ENCODE measurements at places on chromosomes 5 and 9. TPM values are rescaled to one million over a fixed set of nuclear protein-coding genes. Genes with fewer than 3 reads are reported as not detected.

Gene IL4
- total RNA-seq = not detected

Gene BTNL3
- total RNA-seq = not detected

Gene PPP1R26
- 9.6 TPM for total RNA-seq

Gene RASGEF1C
- not detected for total RNA-seq

Gene SRP19
- 72.4 TPM for total RNA-seq

Gene ARHGEF37
- 1.7 TPM for total RNA-seq

Gene CYSRT1
- not detected for total RNA-seq

Gene SAXO1
- not detected for total RNA-seq

Gene SLCO4C1
- 0.13 TPM for total RNA-seq

Gene PCDHB5
- total RNA-seq = 23.6 TPM

Gene FOXD4L4
- not detected for total RNA-seq

Gene NUTM2F
- total RNA-seq = not detected

GRCh38 chr9:87592554-87593358 lies 95.1 kb downstream of the DAPK1 start:
- H3K27ac ChIP-seq = peak overlapping the region; percentile 31
- H3K4me1 ChIP-seq = peaks cover 53% of the 10 kb centered on the region
- no peaks in the 10 kb centered on the region for H3K27me3 ChIP-seq
- no peak for DNase-seq

- no peak for DNase-seq
- no peak overlapping the region for H3K27ac ChIP-seq
- peaks cover 14% of the 10 kb centered on the region for H3K4me1 ChIP-seq
- no peaks in the 10 kb centered on the region for H3K27me3 ChIP-seq
These were observed 127.3 kb downstream of the MACROH2A1 start for GRCh38 chr5:135271533-135272310.

GRCh38 chr5:88093765-88094164 lies 174.9 kb downstream of the TMEM161B start:
- no peak overlapping the region for H3K4me3 ChIP-seq
- H3K27me3 ChIP-seq = no peaks in the 10 kb centered on the region
- H3K36me3 ChIP-seq = no peaks in the 10 kb centered on the region
- no peak for DNase-seq
- H3K4me1 ChIP-seq = no peaks in the 10 kb centered on the region
- no peak overlapping the region for H3K27ac ChIP-seq

DNA sequence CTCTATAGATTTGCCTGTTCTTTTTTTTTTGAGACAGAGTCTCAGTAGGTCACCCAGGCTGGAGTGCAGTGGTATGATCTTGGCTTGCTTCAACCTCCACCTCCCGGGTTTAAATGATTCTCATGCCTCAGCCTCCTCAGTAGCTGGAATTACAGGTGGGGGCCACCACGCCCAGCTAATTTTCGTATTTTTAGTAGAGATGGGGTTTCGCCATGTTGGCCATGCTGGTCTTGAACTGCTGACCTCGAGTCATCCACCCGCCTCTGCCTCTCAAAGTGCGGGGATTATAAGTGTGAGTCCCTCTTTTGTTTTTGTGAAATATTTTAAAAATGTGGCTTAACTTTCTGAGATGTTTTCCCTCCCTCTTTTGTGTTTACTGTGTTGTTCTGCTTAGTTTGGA lies 29.2 kb downstream of the HSPA4 start:
- H3K4me3 ChIP-seq = no peak overlapping the region
- H3K27me3 ChIP-seq = no peaks in the 10 kb centered on the region
- DNase-seq = no peak

- H3K36me3 ChIP-seq = peaks cover 5% of the 10 kb centered on the region
These were observed at the start of gene PCDHB16 for GRCh38 chr5:141182248-141182647. TSS of gene PCDHB16 (plus strand) at chr5:141182387. CDS start at chr5:141182560, 173 bp downstream.

GRCh38 chr5:116872986-116873385 lies 298.4 kb upstream of the SEMA6A start:
- H3K27me3 ChIP-seq = no peaks in the 10 kb centered on the region
- no peaks in the 10 kb centered on the region for H3K4me1 ChIP-seq
- no peak overlapping the region for H3K4me3 ChIP-seq
- no peak overlapping the region for H3K27ac ChIP-seq

- no peaks in the 10 kb centered on the region for H3K27me3 ChIP-seq
- H3K4me1 ChIP-seq = no peaks in the 10 kb centered on the region
- H3K4me3 ChIP-seq = no peak overlapping the region
- peaks cover 34% of the 10 kb centered on the region for H3K36me3 ChIP-seq
- DNase-seq = no peak
These were observed 52.5 kb upstream of the PTGS1 start for GRCh38 chr9:122318284-122318683.

DNA sequence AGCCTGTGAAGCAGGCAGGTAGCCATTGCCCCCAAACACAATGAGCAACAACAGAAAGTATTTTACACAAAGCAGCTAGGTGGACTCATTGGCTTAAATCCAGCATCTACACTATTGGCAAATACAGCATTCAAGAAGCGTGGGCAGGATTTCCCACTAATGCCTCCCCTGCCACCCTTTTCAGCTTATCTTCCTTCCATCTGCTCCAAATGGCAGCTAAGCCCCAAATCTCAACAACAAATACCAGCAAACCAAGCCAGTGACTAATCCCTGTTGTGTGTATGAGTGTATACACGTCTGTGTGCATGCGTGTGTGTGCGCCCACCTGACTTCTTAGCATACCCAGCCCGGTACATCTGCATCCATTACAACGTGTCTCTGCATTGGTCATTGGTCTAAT lies 151.2 kb upstream of the WWC1 start:
- no peak overlapping the region for H3K4me3 ChIP-seq
- peaks cover 5% of the 10 kb centered on the region for H3K36me3 ChIP-seq
- peaks cover 17% of the 10 kb centered on the region for H3K4me1 ChIP-seq
- no peak overlapping the region for H3K27ac ChIP-seq

DNA sequence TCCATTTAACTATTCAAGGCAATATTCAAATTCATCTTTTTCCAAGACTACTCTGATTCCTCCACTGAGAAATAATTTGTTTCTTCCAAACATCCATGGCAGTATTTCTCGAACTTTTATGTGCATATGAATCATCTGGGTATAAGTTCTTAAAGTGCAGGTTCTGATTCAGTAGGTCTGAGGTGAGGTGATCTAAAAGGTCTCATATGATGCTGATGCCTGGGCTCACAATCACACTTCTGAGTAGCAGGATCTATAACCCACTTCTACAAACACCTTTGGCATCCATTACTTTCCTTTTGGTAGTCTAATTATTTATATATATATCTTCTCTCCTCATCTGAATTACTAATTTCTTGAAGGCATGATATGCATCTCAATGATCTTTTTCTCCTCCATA lies 7.2 kb downstream of the ERP44 start:
- H3K27me3 ChIP-seq = no peaks in the 10 kb centered on the region
- no peak overlapping the region for H3K27ac ChIP-seq
- H3K36me3 ChIP-seq = no peaks in the 10 kb centered on the region
- no peak overlapping the region for H3K4me3 ChIP-seq
- H3K4me1 ChIP-seq = peaks cover 4% of the 10 kb centered on the region

GRCh38 chr9:112970939-112971338 lies 41.1 kb downstream of the ZNF883 start:
- no peak overlapping the region for H3K27ac ChIP-seq
- H3K36me3 ChIP-seq = no peaks in the 10 kb centered on the region
- DNase-seq = peak; percentile 34
- peaks cover 4% of the 10 kb centered on the region for H3K27me3 ChIP-seq

DNA sequence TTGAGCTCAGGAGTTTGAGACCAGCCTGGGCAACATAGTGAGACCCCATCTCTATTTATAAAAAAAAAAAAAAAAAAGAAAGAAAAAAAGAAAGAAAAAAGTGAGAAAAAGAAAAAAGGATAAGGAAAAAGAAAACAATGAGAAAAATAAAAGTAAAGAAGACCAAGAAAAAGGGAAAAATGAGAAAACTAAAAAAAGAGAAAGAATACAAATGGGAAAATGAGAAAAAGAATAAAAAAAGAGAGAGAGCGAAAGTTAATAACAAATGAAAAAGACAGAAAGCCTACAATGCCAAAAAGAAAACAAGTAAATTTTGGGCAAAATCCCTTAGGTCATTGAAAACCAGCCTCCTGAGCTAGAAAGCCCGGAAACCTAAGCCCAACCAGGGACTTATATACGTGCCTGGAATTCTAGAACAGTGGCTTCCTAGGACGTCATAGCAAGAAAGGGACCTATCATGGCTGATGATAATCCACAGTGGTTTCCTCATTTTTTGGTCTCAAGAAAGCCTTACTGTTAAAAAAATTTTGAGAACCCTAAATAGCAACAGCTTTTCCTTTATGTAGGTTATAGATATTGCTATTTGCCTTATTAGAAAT lies 131.7 kb upstream of the CLINT1 start:
- no peak for DNase-seq
- no peaks in the 10 kb centered on the region for H3K36me3 ChIP-seq
- H3K27me3 ChIP-seq = no peaks in the 10 kb centered on the region
- no peak overlapping the region for H3K27ac ChIP-seq
- H3K4me3 ChIP-seq = no peak overlapping the region

DNA sequence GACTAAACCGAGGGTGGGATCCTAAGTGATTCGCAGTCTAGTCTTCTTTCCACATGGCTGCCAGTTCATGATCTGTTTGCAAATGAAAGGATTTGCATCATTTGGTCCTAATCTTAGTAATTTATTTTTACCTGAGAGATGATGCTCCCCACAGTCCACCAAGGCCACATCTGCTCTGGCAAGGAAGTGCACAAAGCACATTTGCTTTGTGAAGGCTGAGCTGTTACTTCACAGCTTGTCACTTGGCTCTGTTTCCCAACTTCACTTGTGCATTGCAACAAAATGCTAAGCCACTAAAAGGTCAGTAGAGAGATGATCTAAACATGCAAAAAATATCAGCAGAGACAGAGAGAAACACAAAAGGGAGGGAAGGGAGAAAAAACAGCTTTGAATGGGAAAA lies 128.5 kb upstream of the VLDLR start:
- no peak overlapping the region for H3K27ac ChIP-seq
- no peak overlapping the region for H3K4me3 ChIP-seq
- DNase-seq = no peak
- no peaks in the 10 kb centered on the region for H3K27me3 ChIP-seq
- H3K36me3 ChIP-seq = no peaks in the 10 kb centered on the region
- H3K4me1 ChIP-seq = no peaks in the 10 kb centered on the region

DNA sequence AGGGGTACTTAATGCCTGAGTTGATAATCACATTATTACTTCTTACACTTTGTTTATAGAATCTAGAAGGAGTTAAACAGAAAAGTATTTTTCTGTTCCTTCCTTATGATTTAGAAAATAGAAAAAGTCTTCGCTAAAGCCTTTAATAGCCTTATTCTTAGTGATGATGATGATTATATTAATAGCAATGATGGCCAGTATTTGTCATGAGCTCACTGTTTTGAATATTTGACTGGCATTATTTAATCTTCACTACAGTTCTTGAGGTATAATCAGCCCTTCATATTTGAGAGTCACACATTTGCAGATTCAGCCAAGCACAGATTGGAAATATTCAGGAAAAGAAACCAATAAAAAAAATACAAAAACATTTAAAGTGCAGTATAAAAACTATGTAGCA lies 23.3 kb downstream of the NIPBL start:
- H3K4me1 ChIP-seq = no peaks in the 10 kb centered on the region
- no peaks in the 10 kb centered on the region for H3K27me3 ChIP-seq
- no peak for DNase-seq
- H3K36me3 ChIP-seq = no peaks in the 10 kb centered on the region

DNA sequence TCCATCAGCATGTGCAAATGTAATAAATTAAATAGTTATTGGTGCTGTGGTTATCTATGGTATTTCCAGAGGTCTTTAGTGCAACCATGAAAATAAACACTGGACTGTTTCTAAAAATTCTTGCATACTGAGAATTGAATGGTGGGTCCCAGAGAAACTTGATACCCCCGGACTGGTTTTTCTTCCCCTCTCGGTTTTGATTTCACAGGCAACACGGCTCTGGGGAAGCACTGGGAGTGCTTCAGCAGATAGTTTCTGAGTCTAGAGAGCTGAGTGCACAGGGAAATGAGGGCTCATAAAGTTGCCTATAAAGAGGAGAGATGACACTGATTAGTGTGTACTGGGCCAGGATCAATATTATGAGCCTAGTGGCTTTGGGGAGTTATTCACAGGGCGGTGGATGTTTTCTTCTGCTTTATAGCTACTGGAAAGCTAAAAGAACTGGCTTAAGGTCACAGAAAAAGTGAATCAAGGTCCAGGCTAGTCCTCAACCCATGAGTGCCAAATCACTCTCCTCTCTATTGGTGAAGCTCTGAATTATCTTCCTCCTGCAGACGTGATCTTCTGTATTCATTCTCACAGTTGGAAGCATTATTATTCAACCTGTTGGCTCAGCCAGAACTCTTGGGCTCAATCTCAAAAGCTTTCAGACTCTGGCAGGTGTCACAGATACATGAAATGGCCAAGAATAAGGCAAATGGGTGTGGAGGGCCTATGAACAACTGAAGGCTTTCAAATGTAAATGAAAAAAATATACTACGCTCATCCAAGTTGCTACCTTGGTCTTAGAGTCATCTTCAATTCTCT lies 170.2 kb upstream of the HMHB1 start:
- no peaks in the 10 kb centered on the region for H3K36me3 ChIP-seq
- H3K27me3 ChIP-seq = no peaks in the 10 kb centered on the region
- no peaks in the 10 kb centered on the region for H3K4me1 ChIP-seq
- H3K27ac ChIP-seq = no peak overlapping the region

DNA sequence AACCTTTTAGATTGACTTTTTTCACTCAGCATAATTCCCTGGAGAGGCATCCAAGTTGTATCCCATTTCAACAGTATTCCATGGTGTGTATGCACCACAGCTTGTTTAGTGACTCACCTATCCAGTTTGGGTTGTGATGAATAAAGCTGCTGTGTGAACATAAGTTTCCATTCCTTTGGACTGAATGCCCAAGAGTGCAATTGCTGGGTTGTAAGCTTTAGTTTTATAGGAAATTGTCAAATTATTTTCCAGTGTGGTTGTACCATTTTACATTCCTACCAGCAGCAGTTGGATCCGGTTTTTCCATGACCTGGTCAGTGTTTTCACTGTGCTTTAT lies 60.9 kb upstream of the TMED7 start:
- no peaks in the 10 kb centered on the region for H3K36me3 ChIP-seq
- no peak overlapping the region for H3K4me3 ChIP-seq
- no peak overlapping the region for H3K27ac ChIP-seq
- H3K27me3 ChIP-seq = peaks cover 17% of the 10 kb centered on the region
- no peak for DNase-seq

DNA sequence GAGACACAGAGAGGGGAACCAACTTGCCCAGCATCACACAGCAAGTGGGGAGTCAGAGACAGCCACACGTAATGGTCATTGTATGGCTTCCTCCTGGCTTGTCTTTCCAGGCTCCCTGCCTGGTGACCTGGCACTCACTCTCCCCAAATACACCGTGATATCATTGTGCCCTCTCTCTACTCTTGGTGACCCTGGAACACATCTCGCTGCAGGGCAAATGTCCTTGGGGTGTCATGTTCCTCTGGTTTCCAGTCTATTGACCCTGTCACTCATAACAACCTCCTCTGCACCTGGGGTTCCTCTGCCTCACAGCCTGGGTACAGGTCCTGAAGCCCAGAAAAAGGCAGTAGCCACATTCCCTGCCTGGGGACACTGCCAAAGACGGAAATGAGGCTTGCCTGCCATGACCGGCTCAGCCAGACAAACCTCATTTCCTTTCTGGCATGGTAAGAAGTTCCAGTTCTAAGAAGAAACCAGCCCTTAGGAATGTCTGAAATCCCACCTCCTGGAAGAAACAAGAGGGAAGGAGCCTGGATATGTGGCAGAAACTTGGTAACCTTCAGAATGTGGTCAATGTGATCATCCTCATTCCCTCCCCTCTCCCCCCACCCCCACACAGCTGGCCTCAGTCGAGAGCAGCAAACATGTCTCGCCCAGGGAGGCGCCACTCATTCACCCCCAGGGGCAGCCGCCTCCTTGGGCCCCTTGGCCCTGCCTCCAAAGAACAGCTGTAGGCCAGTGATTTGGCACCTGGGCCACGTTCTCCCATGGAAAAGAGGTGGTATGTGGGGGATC lies 30.6 kb upstream of the SMU1 start:
- no peak overlapping the region for H3K4me3 ChIP-seq
- DNase-seq = no peak
- H3K4me1 ChIP-seq = no peaks in the 10 kb centered on the region
- H3K36me3 ChIP-seq = no peaks in the 10 kb centered on the region
- no peak overlapping the region for H3K27ac ChIP-seq
- H3K27me3 ChIP-seq = no peaks in the 10 kb centered on the region
